ENCODE measurements at places on chromosomes 5 and 9.

DNA sequence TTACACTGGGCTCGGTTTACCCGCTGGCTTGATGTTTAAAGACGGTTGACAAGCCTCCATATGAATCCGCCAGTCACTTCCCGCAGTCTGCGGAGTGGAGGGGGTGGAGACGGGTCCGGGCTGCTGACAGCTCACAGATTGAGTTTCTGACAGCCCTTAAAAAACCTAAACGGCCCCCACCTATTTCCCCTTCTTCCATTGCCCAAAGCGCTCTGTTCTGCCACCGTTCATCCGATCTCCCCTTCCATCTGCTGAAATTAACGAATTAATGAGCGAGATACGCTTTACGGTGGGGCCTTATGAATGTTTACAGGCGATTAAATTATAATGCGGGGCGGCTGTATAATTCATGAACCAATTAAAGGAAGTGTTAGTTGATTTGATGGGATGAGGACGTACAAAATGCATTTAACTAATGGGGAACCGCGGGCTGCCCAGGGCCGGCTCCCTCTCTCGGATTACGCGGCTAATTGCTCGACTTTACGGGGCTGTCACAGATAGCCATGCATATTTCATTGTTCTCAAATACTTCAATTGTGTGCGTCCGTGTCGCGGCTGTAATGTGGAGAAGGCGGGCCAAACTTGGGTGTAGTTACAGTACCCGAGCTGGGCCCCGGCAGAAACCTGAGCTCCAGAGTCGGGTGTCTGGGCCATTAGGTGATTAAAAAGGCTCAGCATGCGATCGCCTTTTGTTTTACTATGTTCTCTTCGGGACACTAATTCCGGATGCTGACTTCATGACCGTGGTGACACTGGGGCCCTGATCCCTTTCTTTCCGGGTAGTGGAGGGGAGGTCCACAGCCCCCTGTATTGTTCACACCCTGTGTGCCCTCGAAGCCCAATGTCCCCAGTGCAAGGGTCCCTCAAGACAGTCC is 74.9 kb downstream of the GTF3C4 start:
- no peak for DNase-seq

DNA sequence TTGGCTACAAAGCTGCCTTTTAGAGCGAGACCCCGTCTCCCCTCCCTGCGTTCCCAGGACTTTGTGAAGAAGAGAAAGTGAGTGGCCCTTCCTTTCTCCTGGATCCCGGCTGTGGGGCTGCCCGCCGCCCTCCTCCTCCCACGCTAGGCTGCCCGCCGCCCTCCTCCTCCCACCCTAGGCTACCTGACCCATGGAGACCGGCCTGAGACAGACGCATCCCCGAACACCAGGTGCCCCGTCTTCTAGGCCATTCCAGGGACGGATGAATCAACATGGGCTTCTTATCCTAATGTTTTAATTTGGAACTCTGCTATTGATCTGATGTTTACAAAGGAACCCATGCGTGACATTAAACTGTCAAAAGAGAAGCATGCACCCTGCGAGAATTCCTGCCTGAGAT is 117.3 kb upstream of the LPCAT1 start:
- DNase-seq, result no peak

DNA sequence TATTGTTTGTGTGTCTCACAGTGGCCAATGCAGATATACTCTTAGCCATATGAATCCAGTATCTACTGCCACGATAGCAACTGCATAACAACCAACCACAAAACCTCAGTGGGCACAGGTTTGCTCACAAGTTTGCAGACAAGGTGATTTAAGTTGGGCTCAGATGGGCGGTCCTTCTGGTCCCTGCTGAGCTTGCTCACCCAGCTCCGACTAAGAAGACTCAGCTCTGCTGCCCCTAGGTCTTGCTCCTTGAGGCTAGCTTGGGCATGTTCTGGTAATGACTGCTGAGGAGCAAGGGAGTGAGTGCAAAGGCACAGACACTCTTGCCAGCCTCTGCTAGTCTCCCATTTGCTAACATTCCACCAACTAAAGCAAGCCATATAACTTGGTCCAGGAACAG is 52.6 kb downstream of the MTX3 start:
- DNase-seq, result no peak

- no peak for DNase-seq
These were observed 238.5 kb downstream of the KDM4C start for GRCh38 chr9:6996061-6996854.

DNA sequence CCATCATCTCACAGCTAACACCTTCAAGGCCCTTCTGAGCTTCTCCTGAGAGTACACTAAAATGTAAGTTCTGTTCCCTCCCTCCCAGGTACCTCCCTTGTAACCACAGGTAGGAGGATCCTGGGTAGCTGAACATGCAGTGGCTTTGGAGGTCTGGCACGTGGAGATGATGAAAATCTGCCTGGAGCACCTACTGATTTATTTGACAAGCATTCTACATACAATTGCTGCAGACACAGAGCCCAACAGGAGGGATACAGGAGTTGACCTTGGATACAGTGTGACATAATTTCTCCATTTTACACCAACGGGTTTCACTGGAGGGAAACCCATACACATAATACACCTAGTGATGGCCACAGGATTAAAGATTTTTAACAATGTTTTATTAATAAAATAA is 478.7 kb downstream of the SEMA5A start:
- DNase-seq, result no peak

DNA sequence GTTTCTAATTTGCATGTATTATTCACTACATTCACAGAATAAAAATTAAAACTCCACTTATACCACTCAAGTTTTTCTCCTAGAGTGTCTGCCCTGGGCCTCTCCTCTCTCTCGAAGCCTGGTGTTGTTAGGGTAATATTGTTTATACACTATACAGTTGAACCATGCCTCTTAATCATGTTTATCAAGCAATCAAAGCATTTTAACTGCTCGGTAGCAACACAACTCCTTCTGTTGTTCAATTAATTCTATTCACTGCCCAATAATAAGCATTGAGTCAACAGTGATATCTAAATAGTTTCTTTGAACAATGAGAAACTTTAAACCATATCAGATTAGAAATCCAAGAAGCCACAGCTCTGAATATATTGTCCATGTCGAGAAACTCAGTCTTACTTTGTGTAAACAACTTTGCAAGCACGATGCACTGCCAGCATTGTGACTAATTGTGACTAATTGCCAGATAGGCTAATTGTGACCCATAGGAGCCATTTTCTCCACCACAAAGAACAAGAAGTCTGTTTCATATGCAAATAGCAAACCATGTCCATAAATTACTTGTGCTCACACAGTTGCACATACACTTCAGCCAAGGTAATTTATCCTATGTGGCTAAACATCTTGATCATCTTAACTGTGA is at the start of gene DNAH5:
DNAH5 (minus strand) TSS at position 129 of the 640 bp plus-strand sequence. CDS start 250 bp downstream, outside the sequence.
- no peak for DNase-seq

DNA sequence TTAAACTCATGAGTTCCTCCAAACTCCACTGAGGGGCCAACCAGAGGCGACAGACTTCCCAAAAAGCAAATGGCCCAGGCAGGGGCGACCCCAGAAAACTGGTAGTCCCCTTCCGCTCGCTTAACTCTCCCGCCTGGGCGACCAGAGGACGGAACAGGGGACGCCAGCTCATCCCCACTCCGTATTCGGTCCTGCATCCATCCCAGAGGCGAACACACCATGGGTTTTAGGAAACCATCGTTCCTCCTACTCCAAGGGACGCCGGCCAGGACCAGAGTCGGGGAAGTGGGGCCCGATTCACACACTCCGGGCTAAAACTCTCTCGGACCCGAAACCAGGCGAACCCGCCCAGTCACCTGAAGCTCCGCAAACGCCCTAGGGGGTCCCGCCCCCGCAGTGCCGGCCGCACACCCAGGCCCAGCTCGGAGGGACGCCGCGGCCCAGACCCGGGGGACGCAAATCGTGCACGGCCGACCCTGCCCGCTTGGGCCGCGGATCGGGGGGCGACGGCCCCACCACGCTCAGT is 478 bp downstream of the TEX10 start:
- DNase-seq, result peak; percentile 20

DNA sequence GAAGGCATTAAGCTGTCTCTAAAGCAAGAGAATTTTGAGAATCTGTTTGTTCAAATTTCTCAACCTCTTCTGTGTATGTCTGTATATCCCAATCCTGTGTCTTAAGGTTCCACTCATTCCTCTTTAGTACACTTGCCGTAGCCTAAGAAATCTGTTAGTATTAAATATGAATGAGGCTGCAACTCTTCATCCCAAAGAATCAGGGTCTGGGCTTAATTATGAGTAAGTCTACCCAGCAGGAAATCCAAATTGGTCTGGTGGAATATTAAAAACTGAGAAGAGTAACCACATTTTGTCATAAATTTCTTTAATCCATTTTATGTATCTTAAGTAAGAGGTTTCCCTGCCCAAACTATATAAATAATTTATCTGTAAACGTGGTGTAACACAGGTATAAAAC is 1171.2 kb downstream of the CDH12 start:
- DNase-seq, result peak; percentile 51

GRCh38 chr5:58503390-58504046 is 12.3 kb downstream of the GAPT start:
- DNase-seq, result no peak

DNA sequence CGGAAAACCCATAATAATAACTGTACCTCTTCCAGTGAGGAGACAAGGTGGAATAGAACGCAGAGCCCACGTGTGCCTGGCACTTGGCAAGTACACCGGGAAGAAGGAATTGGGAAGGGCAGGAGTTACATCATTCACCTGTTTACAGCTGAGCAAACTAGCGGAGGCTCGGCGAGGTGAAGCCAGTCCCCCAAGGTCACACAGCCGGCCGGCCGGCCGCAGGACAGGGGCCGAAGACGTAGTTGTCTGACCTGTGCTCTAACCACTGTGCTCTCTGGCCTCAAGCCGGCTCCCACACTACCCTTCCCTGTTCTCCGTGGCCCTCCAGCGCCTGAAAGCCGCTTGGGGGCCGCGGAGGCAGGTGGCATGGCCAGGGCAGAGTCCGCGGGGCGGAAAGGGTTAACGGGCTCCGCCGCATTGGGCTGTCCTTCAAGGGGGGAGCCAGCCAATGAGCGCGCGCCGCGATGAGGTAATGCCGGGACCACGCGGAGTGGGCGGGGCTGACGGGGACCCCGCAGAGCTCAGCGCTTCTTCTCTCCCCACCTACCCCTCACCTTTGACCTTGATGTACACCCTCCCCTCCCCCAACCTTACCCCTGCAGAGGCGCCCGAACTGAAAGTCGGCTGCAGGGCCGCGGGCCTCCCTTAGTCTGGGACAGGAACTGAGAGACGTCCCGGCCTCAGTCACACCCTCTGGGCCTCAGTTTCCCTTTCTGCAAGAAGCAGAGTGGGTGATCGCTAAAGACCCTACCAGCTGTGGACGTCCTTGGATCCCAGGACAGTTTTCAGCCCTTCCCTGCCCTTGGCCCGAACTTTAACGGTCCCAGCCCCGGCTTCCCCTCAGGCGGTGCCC is 125.1 kb downstream of the C9orf50 start:
- DNase-seq, result peak; percentile 95

DNA sequence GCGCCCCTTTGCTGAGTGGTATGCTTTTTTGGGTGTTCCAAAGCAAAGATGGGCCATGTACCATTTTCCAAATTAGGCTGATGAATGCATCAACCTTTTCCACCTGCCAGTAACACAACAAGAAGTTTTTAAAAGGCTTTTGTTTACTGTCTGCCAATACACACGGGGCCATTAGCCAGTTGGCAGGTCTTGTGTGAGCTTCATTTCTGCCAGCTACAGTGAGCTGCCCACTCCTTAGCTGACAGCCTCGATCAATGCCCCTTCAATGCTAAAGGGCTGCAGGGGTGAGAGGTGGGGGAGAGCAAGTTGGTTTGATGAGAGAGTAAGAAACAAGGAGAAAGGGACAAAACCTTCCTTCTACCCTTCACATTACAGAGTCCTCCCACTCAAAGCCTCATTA is 128.7 kb downstream of the C5orf15 start:
- no peak for DNase-seq

DNA sequence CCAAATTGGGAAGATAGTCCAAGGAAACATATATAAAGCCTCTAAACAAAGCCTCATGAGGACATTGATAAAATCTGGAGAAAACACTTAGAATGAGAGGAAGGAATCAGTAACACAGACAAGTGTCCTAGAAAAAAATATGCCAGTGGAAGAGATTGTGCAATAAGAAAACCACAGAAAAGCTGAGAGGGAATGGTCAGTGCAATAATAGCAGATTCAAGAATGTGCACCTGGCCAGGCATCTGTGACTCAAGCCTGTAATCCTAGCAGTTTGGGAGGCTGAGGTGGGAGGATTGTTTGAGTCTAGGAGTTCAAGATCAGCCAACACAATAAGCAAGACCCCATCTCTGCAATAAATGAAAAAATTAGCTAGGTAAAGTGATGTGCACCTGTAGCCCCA is 691.2 kb upstream of the CDH6 start:
- no peak for DNase-seq

DNA sequence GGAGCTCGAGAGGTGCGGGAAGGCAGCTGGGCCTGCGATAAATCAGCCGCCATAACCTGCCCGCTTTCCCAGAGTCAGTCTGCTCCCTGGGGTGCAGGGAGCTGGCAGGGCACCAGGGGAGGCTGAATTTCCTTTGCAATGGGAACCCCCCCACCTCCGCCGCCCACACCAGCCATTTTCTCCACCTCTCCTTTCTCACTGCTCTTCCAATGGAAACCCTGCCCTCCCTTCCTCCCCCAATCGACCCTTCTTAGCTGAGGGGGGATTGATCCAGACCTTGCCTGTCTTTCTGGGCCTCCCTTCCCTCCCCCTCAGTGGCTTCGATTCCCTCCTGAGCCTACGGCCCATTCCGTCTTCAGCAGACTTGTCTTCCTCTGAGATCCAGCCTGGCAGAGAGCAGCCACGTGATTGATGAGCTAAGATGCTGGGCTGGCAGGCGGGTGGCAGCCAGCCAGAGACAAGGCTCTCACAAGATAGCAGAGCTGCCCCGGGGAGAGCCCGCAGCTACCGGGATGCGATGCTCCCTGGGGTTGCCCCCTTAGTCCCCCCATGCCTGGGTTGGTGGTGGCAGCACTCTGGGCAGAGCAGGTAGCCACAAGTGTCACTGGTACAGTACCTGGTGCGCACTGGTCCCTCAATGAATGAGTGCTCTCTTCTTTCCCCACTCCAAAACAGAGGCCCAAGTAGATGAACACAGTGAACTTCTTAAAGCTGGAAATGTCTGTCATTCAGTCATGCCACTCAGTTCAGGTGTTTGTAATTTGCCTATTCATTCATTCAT is 53.7 kb upstream of the FABP6 start:
- DNase-seq, result peak; percentile 54

GRCh38 chr5:140574165-140574564 is 9.5 kb downstream of the SLC35A4 start:
- peak; percentile 61 for DNase-seq

GRCh38 chr5:124072570-124072969 is 560.6 kb downstream of the CSNK1G3 start:
- DNase-seq, result no peak

DNA sequence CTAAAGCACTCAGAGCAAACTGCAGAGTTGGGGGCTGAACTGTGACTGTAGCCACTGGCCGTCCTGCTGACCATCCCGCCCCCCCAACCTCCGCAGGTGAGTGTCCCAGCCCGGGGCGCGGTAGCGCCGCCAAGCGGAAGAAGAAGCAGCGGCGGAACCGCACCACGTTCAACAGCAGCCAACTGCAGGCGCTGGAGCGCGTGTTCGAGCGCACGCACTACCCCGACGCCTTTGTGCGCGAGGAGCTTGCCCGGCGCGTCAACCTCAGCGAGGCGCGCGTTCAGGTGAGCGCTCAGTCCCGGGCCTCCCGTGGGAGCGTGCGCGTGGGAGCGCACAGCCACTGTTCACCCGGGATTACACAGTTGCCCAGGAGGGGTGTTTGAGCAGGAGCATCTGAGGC is 33.7 kb downstream of the PTGES start:
- DNase-seq, result no peak

Measured in fibroblast of skin of scalp (primary cell).